ENCODE measurements at places on chromosomes 7 and 10.

DNA sequence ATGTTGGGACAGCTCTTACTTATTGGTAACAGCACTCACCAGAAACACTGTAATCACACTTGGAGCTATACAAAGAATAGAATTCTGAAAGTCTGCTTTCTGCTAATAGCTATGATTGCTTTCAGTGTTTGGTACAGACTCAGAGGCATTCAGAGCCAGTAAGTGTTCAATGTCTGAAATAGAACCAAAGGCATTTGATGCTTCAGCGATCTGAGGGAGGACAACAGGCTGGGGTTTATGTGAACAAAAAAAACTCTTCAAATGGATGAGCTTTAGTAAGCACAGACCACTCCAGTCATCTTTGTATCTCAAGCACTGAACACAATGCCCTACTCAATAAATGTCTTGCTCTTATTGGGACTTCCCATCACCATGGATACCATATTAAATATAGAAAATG lies 322.8 kb upstream of the GRM3 start:
- no peak for DNase-seq

DNA sequence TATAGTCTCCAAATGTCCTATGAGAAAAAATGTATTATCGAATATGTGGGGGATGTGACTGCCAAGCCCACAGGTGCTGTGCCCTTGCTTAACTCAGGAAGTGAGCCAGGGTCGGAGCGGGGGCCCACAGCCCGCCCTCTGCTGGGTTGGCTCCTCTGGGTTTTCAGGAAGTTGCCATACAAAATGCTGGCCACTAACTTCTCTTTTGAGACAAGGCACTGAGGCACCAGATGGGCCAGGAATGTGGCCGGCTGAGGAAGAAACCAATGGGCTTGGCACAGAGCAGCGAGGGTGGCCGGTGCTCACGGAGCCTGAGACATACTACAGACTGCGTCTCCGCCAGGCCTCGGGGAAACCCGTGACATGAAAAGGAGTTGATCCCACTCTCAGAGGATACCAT lies 58.9 kb downstream of the FAM53B start:
- DNase-seq: no peak

- no peak for DNase-seq
These were observed 193.1 kb upstream of the SEMA3C start for GRCh38 chr7:81111781-81112540.

DNA sequence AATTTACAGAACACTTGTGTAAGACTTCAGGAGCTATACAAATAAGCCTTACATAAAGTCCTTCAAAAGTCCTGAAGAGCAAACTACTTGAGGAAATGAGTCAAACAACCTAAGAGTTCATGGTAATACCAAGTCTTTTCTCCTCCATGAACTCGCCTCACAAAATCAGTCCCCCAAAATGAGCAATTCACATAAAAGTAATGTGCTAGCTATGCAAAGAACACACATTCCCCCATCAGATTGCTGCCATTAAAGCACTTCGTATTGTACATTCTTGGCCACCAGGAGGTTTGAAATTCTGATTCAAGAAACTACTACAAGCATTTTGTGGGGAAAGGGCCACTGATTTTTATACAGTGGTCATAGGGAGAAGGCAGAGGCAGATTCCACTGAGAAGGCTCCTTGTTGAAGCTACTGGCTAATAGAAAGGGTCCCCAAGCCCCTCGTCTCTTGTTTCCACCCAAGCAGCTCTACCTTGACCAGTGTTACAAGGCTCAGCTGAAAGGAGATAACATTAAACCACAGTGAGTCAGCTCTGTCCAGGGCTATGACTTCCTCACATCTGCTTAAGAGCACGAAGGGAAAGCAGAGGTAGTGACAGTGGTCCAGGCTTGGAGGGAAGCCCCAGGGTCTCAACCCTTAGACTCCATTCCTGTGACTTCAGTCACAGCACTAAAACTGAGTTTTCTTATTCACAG lies 115.2 kb upstream of the CDK1 start:
- no peak for DNase-seq

GRCh38 chr7:17136126-17136525 lies 162.3 kb upstream of the AHR start:
- no peak for DNase-seq

GRCh38 chr7:116704650-116705228 lies 32.7 kb downstream of the MET start:
- no peak for DNase-seq

- DNase-seq: no peak
These were observed 23.8 kb downstream of the WBP1L start for GRCh38 chr10:102767428-102768160.

DNA sequence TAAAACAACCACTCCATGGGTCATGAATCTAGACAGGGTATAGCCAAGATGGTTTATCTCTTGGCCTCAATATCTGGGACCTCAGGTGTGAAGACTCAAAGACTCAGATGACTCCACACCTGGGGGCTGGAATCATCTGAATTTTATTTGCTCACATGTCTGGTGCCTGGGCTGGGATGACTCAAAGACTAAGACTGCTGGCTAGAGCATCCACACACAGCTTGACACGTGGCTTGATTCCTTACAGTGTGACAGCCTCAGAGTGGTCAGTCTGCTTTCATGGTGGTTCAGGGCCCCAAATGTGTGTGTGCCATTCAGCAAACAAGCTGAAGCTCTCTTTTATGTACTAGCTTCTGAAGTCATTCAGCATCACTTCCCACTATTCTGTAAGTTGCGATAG lies 333.7 kb downstream of the RNLS start:
- no peak for DNase-seq

- DNase-seq: no peak
These were observed 28.0 kb downstream of the NUDT1 start for GRCh38 chr7:2269991-2270460.

GRCh38 chr10:89217057-89217990 lies 10.2 kb upstream of the CH25H start:
- DNase-seq: peak; percentile 61

DNA sequence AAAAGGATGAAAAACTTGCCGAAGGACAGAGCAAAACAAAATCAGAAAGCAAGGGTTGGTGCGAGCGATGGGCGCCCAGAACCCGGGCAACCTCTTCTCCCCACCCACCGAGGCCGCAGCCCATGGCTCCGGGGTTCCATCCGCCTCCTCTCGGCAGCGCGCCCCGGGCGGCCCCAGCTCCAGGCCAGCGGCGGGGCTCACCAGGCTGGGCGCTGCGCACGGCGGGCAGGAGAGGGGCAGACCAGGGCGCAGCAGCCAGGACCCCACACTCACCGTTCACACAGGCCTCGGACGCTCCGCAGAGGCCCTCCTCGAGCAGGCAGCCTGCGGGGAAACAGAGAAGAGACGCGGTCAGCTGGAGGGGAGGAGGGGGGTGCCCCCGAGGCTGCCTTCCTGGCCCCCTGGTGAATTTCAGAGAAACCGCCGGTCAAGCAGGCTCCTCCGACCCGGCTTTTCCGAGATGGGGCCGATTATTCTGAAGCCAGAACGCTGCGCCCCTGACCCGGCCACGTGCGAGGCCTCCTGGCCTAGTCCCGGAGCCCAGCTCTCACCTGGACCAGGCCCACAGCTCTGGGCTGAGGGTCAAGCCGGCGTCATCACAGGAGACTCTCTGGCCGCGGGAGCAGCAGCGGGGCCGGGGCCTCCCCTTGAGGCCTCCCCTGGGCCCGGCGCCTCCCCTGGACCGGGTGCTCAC lies 98.0 kb downstream of the PTPRN2 start:
- no peak for DNase-seq

- no peak for DNase-seq
These were observed 45.4 kb upstream of the NAMPT start for GRCh38 chr7:106329971-106330733.

DNA sequence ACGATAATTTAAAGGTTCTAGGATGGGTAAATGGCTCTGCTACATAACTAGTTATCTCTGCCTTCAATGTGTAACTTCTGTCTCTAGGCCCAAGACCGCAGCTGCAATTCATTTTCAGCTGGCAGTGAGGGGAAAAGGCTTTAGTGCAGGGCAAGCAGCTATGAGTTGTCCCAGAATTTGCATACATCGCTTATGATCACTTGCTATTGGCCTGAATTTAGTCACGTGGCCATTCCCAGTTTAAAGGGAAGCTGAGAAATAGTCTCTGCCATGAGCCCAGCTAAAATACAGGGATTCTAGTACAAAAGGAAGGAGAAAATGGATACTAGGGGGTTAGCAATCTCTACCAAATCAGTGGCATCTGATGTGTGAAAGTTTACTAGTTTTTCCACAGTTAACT lies 145.8 kb upstream of the IMMP2L start:
- no peak for DNase-seq

GRCh38 chr7:5360451-5360850 lies 63.2 kb downstream of the TNRC18 start:
- no peak for DNase-seq

GRCh38 chr7:98175260-98175940 lies 35.8 kb upstream of the BHLHA15 start:
- DNase-seq: no peak

DNA sequence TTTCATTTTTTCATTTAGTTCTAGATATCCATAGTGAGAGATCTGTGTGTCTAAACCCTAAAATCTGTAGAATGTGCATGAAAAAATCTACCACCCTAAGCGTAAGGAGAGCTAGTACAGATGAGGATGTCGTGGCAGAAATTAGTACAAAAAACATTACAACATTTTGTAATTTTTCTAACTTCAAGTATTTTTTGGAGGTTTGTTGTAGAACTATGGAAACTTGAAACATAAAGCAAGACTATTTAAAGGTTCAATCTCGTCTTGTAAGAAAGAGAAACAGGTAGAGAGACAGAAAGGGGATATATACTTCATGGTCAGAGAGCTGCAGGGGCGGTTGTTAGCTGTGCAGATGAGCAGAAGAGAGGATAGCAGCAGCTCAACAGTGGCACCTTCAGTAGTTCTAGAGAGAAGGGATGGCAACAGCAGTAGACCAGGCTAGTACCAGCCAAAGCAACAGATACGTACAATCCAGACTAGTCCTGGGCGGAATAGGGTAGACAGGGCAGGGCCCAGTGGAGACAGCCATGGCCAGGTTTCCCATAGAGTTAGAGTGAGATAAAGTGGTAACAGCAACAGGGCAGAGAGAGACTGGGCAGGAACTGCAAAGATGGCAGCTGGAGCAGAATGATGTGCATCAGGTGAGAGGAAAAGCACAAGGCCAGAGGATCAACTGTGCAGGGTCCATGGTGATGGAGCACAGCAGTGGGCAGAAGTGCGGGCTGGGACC lies 145.2 kb downstream of the FRMD4A start:
- DNase-seq: peak; percentile 38

DNA sequence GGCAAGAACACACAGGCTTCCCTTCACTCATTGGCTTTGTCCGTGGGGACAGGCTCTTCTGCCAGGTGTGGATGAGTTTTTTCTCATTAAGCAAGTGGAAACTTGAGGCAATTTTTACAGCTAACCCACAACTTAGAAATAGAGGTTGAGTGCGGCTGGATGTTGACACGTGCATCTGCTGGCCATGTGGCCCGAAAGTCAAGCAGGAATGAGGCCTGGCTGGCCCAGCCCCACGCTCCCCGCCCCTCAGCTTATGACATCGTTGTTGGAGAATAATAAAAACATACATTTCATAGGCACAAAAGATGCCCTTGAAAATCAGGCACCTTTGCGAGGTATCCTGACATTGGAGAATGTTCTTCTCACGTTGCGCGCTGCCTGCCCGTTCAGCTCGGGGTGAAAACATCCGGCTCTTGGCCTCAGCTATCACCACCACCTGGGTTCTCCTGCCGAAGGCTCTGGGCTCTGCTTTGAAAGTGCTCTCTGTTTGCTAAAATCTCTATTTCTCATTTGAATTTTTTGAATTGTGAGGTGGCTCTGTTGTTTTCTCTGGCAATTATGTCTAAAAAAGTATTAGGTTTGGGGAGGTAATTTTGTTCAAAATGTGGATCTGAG lies 310.7 kb downstream of the WDR37 start:
- DNase-seq: no peak

DNA sequence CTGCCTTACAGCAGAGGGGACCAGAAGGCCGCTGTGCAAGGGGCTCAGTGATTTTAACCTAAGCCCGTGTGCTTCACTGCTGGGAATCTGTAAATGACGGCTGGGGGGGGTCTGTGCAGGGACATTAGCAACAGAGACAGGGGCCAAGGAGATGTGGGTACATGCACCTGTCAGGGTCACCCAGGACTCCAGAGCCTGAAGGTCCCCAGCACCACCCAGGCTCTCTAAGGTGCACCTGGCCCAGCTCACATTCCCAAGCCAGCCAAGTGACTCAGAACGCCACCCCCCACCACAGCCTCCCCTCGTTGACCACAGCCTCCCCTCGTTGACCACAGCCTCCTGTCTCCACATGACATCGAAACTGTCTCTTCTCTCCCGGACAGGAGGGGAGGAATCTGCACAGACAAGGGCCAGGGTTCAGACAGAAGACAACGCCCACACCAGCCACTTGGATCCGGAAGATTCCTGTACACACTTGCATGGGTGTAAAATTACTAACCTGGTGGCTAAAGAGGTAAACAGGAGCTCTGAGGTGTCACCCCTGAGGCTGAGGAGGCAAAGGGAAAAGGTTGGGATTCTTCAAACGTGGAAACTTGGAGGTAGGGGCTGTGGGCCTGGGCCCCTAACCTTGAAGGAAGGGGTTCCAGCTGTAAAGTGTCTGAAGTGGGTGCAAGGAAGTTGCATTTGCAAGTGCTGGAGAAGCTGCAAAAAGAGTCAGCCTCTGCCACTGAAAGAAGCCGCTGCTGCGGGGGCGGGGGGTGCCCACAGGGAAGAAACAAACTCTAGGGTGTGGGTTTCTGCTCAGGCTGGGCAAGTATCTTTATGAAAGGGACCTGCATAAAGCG lies 27.0 kb downstream of the CALML3 start:
- DNase-seq: peak; percentile 81

DNA sequence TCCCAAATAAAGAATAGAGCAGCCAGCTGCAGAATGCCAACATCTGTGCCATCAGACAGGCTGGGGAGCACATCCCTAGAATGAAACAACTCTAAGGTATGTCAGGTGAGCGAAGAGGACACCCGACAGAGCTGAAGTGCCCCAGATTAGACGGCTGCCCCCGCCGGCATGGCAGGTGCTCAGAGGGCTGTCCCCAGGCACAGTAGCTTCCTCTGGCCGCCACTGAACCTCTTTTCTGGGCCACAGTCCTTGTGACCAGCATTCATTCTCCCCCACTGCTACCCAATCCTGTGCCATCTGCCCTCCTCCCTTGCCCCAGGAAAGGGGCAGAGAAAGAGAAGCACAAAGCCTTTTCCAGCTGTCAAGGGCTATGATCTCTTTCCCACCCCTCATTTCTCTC lies 41.7 kb downstream of the RGS10 start:
- no peak for DNase-seq

DNA sequence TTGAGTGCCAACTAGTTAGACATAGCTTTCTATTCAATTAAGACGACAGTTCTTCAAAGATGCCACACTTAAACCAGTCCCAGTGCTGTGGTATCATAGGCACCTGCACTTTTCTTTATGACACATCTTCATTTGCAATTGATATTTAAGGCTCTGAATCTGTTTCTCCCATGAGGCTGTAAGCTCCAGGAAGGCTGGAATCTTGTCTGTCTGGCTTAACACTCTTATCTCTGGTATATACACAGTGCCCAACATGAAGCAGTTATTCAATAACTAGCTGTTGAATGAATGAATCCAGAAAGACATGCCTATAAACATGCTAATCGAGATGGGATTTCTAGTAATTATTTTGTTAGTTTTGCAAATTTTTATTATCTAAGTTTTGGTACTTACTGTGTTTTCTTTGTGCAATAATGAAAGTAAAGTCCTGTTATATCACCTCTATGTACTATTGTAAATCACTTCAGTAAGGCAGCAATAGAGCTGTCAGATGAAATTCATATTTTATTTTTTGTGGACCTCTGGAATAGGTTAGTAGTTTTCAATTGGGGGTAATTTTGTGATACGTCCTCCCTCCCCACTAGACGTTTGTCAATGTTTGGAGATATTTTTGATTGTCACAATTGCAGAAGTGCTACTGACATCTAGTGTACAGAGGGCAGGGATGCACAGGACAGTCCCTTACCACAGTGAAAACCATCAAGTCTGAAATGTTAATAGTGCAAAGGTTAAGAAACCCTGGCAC lies 51.3 kb upstream of the STEAP4 start:
- DNase-seq: no peak
